ENCODE measurements at places on chromosomes 1 and 21.

GRCh38 chr1:20429296-20429695 lies 56.7 kb downstream of the CAMK2N1 start:
- no peak for DNase-seq

DNA sequence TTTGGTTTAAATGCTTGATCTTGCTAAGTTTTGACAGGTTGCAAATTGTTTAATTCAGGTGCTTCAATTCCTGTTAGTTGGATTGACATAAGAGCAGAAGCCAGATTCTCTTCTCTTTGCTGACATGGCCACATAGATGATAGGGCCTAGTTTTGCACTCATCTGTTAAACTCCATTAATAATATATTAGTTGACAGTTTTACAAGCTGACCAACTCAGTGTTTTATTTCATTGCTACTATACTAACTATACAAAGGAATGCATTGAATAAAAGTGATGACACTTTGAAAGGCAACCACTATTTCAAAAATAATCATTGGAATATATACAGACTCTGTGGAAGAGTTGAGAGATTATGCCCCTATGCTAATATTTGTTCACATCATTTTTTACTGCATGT lies 255.6 kb upstream of the DPYD start:
- DNase-seq: no peak

GRCh38 chr1:66371233-66372005 lies 162.5 kb upstream of the SGIP1 start:
- DNase-seq: peak; percentile 75

GRCh38 chr21:20949884-20950283 lies 48.3 kb upstream of the NCAM2 start:
- DNase-seq: no peak

GRCh38 chr21:14245711-14246110 lies 29.8 kb downstream of the RBM11 start:
- DNase-seq: no peak

GRCh38 chr1:60431593-60431992 lies 358.0 kb upstream of the C1orf87 start:
- DNase-seq: no peak

DNA sequence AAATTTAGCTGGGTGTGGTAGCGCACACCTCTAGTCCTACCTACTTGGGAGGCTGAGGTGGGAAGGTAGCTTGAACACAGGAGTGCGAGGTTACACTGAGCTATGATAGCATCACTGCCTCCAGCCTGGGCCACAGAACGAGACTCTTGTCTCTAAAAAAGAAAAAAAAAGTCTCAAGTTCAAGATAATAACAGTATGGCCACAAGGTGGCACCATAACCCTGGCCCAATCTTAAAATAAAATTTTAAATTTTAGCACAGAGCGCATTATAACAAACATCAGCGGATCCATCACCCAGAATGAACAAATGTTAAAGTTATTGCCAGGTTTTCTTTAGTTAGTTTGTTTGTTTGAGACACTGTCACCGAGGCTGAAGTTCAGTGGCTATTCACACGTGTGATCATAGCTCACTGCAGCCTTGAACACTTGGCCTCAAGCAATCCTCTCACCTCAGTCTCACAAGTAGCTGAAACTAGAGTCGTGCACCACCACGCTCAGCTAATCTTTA lies 2.9 kb upstream of the HTR6 start:
- peak; percentile 43 for DNase-seq

DNA sequence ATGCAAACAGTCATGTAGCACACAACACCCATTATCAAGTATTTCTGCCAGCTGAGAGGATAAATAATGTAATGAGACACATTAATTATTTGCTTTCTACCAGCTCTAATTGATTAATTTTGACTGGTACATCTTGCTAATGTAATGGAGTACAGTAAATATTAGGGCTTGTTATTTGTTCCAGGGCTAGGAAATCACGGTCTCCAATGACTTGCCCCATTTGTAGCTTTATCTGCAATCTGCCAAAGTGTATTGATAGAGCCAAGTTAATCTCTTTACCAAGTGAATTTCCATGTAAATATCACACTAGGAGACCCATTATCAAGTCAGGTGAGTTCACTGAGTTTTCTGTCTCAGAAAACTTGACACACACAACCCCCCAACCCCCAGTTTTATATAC lies 55.1 kb downstream of the RGS13 start:
- DNase-seq: no peak

- no peak for DNase-seq
Observed at GRCh38 chr1:23566304-23566703, 7.0 kb upstream of the ID3 start.

DNA sequence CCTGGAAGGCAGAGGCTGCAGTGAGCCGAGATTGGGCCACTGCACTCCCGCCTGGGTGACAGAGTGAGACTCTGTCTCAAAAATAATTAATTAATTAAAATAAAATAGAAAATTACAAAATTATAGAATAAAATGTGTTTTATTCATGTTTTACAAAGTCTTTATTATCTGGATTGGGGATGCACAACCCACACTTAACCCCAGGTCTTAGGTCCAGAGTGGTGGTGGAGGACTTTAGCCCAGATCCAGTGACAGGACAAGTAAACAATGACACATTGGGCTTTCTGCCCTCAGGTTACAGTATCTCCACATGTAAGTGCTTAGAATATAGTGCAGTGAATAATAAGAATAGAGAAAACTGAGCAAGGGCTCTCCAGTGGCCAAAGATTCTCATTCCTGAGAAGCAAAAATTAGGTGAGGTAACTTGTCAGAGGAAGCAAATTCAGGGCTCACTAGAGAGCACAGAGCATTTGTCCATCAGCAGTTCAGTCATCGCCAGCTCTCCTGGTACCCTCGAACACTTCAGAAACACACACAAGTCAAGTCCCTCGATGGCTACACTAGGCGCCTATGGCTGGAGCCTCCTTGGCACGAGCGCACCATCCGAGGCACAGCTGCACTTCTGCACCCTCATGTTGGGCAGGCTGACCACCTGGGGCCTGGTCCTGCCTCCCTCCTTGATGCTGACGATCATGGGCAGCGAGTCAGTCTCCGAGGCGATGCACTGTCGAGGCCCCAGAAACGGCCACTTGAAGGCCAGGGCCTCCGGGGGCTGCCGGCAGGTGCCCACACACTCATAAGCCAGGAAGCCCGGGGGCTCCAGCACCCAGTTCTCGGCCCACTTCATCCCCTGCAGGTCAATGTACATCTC lies 2.6 kb downstream of the LEFTY1 start:
- DNase-seq: no peak

DNA sequence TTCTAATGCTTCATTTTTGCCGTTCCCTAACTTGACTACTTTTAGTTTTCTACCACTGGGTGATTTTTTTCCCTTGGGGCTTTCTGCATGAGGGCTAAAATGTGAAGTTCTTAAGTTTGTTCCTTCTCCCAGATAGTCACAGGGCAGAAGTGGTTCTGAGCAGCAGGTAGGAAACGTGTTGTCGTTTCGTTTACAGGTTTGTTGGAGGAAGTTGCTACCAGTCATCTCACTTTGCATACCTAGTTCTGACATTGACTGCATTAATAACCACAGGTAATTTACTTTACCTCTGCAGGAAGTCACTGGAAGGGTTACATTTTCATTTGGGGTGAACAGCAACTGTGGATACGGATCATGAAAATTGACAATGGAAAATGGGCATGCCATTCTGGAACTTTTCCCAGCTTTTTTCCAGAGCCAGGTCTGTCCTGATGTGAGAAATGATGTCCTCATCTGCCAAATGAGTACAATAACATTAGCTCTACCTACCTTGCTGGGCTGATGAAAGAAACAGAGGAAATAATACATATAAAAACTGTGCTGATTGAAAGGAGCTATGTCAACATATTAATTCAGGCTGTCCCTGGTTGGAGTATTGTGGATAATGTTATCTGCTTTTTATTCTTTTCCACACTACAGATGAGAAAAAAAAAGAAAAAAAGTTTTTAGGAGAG lies 94.2 kb downstream of the DISC1 start:
- DNase-seq: no peak

DNA sequence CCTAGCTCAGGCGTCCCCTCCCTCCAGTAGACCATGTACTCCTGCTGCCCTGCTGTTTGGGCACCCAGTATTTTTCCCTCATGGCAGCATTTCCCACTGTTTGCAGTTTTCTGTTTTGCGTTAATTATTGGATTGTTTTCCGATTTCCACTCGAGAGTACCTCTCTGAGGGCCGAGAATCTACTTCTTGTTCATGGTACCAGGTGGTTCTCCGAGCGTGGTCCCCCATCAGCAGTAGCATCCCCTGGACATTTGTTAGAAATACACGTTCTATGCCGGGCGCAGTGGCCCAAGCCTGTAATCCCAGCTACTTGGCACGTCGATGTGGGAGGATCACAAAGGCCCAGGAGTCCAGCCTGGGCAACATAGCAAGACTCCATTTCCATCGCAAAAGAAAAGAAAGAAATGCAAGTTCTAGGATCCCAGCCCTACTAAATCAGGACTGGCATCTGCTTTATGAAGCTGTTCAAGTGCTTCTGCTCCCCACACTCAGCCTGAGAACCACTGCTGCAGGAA lies 690 bp downstream of the RRP1 start:
- no peak for DNase-seq

- DNase-seq: no peak
Observed at GRCh38 chr1:201347498-201348210, 29.8 kb downstream of the TNNT2 start.

GRCh38 chr1:174643206-174643605 lies 195.4 kb downstream of the GPR52 start:
- no peak for DNase-seq

- peak; percentile 86 for DNase-seq
Observed at GRCh38 chr1:11176081-11176706, 13.0 kb upstream of the ANGPTL7 start.

GRCh38 chr1:173149887-173150286 lies 57.2 kb downstream of the TNFSF4 start:
- peak; percentile 24 for DNase-seq

DNA sequence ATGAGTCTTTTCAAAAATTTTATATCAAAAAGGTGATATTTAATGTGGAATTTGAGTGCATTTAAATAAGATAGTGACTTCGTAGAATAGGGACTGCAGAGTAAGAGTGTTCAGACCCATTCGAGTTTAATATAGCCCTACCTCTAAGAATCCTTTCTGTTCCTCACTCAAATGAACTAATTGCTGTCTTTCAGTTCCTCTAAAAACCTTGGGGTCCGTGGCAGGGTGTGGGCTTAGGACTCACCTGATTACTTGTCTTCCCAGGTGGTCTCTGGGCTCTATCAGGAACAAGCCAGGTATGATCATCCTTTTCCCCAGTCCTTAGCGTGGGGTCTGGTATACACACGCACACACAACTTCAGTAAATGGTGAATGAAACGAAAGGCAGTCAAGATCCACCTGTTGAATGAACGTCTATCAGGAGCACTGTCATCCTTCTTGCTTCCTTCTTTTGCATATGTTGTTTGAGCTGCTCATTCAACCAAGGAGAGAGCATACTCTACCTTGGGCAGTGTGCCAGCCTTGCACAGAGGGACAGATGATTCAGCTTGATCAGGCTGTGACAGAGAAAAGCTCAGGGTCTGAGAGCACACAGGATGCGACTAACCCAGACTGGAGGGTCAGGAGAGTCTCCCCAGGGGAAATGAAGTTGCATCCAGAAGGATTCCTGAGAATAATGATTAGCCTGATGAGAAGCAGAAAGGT lies 1.2 kb upstream of the RNF11 start:
- DNase-seq: peak; percentile 75

DNA sequence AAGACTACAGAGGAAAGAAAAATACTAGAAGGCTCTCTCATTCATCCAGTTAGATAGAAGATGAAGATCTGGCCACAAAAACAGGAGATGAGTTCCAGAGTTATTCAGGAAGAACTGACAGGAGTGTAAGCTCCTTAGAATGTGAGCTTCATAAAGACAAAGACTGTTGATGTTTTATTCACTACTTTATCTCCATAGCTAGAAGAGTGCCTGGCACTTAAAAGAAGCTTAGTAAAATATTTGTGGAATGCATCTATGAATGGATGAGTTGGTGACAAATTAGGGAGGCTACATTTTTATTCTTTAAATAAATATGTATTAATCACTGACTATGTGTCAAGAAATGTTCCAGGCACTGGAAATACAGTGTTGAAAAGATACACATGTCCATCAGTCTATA lies 13.8 kb downstream of the CLDN17 start:
- DNase-seq: peak; percentile 21

DNA sequence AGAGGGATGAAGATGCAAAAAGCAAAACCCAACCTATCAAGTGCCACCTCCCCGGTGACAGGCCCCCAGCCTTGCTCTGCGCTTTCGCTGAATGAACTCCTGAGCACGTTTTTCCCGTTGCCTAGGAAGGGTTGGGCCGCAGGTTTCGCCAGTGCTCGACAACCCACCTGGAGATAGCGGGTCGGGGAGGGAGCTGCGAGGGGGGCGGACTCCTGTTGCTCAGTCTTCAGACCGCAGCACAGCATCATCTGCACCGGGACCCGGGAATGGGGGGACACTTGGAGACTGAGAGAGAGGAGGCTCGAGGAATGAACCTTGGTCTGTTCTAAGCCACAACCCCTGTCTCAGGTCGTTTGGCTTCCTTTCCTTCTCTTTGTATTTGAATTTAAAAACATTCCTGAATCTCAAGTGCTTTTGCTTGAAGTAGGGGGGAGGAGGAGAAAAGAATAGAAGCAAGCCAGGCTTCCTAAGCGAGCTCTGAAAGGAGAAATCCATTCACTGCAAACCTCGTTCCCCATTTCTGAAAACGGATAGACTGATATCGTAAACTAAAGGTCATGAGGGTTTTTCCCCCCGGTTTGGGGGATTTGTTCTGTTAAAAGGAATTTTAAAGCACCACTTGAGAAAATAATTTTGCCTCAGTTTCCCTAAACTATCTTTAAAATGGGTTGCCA lies 1.2 kb downstream of the AK5 start:
- DNase-seq: no peak

GRCh38 chr1:5428351-5428750 lies 563.9 kb downstream of the NPHP4 start:
- DNase-seq: no peak

GRCh38 chr1:236066054-236066453 lies 1.2 kb upstream of the NID1 start:
- no peak for DNase-seq
